ENCODE measurements at places on chromosomes 5 and 9. TPM values are rescaled to one million over a fixed set of nuclear protein-coding genes. Genes with fewer than 3 reads are reported as not detected.

GRCh38 chr5:40202814-40203440, 476.8 kb upstream of the PTGER4 start:
- H3K27ac ChIP-seq: no peak overlapping the region
- H3K4me1 ChIP-seq: no peaks in the 10 kb centered on the region
- H3K27me3 ChIP-seq: no peaks in the 10 kb centered on the region
- no peaks in the 10 kb centered on the region for H3K36me3 ChIP-seq

DNA sequence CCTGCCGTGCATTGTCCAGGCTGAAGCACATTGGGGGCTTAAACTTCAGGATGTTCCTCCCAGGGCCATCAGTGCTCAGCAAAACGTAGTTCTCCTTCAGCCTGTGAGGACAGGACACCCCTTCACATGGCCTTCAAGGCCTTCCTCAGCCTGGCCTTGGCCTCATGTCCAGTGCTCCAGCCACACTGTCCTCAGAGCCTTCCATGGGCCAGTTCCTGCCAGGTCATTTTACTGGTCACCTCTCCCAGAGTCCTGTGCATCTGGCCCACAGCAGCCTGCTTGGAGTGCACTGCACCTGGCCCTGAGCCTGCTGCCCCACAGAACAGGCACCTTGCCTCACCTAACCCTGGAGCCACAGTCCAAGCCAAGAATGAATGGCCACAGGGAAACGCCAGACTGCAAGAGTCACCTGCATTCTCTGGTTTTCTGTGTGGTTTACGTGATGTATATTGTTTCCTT, 8.7 kb downstream of the HNRNPAB start:
- H3K4me1 ChIP-seq: no peaks in the 10 kb centered on the region
- no peaks in the 10 kb centered on the region for H3K27me3 ChIP-seq
- H3K4me3 ChIP-seq: no peak overlapping the region

The CFAP77 gene
- 0.44 TPM for total RNA-seq

The FOXD4L3 gene
- not detected for total RNA-seq

DNA sequence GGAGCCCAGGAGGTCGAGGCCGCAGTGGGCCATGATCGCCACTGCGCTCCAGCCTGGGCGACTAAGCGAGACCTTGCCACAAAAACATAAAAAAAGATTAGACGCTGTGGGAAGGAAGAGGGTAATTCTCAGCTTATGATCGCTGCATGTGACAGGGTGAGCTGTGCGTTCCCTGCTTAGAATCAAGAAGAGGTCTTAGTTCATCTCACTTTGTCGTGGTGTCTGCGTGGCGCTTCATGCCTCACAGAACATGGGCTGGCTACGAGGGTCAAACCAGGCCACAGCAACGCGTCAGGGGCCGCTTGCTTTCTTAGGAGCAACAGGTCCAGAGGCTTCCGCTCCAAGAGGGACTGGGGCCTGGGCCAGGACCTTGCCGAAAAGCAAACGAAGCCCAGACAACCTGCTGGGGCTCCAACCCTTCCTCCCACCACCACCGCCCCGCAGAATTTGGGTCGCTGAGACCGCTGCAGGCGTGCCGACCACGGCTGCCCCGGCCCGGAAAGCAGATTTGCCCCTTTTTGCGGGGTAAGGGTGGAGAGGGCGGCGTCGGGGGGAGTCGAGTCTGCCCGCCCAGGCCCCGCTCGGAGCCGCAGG, 10.0 kb upstream of the GRIN1 start:
- H3K27me3 ChIP-seq: no peaks in the 10 kb centered on the region
- H3K27ac ChIP-seq: peak overlapping the region; percentile 75
- H3K4me3 ChIP-seq: peak overlapping the region; percentile 59
- peak; percentile 16 for DNase-seq
- H3K36me3 ChIP-seq: no peaks in the 10 kb centered on the region

The PCDHGA2 gene
- 5.7 TPM for total RNA-seq

The EDIL3 gene
- 2.5 TPM for total RNA-seq

DNA sequence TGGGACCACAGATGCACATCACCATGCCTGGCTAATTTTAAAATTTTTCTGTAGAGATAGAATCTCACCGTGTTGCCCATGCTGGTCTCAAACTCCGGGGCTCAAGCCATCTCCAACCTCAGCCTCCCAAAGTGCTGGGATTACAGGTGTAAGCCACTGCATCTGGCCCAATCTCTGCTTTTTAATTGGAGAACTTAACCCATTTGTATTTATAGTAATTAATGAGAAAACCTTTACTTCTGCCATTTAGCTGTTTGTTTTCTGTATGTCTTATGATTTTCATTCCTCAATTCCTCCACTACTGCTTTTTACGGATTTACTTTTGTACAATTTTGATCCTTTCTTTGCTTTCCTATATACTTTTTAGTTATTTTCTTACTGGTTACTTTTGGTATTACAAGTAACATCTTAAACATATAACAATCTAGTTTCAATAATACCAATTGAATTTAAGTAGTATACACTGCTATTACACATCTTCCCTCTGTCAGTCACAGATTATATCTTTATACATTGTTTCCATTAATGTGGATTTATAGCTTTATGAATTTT, 26.1 kb downstream of the RALGDS start:
- DNase-seq: no peak
- no peaks in the 10 kb centered on the region for H3K4me1 ChIP-seq
- peaks cover 23% of the 10 kb centered on the region for H3K36me3 ChIP-seq
- no peaks in the 10 kb centered on the region for H3K27me3 ChIP-seq
- H3K27ac ChIP-seq: no peak overlapping the region

The NUTM2F gene
- not detected for total RNA-seq

DNA sequence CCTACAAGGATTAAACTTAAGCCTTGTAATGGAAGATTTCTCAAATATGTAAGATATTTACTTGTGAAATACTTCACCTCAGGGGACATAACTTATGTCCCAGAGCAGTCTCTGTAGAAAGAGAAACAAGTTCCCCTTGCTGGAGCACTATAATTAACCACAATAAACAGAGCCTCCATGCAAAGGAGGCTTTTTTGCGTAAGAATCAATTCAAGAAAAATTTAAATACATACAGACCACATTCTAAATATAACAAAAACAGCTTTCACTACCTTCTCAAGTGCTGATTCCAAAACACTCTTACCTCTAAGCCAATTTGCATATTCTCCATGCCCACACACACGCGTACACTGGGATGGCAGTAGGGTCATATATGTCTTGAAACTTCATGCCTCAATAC, 30.7 kb upstream of the CCNB1 start:
- DNase-seq: no peak
- H3K27ac ChIP-seq: no peak overlapping the region
- no peaks in the 10 kb centered on the region for H3K4me1 ChIP-seq
- no peak overlapping the region for H3K4me3 ChIP-seq

DNA sequence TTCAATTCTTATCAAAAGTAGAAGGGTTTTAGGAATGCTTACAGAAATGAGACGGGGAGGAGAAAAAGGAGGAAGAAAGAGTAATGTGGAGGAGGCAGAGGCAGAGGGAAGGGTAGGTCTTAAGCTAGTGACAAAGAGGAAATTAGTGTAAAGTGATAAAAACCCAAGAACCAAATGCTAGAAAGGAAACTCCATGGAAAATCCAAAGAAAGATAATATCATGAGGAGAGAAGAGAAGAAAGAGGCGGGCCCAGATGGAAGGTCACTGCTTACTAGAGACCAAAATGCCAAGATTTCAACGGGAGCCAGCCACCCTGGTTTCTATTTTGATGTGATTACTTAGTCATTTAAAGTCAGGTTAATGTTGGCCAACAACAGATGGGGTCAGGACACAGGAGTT, 68.6 kb upstream of the IL12B start:
- H3K4me1 ChIP-seq: no peaks in the 10 kb centered on the region
- H3K27ac ChIP-seq: no peak overlapping the region
- no peaks in the 10 kb centered on the region for H3K27me3 ChIP-seq
- no peaks in the 10 kb centered on the region for H3K36me3 ChIP-seq

- peaks cover 26% of the 10 kb centered on the region for H3K4me1 ChIP-seq
- no peak overlapping the region for H3K27ac ChIP-seq
- no peak overlapping the region for H3K4me3 ChIP-seq
- no peak for DNase-seq
Measured at GRCh38 chr5:139100825-139101224, 97.3 kb downstream of the SIL1 start.

DNA sequence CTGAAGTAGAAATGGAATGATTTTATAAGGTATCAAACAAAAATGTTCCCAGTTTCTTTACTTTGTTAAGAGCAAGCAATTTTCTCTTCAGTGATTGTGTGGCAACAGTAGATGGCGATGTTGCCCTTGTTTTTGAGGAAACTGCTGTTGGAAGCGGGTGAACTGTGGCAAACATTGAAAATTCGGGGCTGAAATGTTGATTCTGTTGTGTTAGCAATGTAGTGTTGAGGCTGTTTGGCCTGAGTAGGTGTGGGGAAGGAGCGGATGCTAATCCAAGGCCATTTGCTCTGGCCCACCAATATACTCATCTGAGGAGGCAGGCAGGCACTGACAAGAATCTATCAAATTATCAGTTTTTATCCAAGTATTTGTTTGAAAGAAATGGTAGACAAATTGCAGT, 129.8 kb downstream of the SLC12A2 start:
- no peaks in the 10 kb centered on the region for H3K27me3 ChIP-seq
- no peak overlapping the region for H3K27ac ChIP-seq
- DNase-seq: peak; percentile 50

GRCh38 chr9:94945197-94946144, 219.0 kb downstream of the AOPEP start:
- no peaks in the 10 kb centered on the region for H3K36me3 ChIP-seq
- peaks cover 32% of the 10 kb centered on the region for H3K4me1 ChIP-seq
- DNase-seq: no peak
- no peaks in the 10 kb centered on the region for H3K27me3 ChIP-seq
- H3K27ac ChIP-seq: peak overlapping the region; percentile 5

The ZBTB43 gene
- 13.8 TPM for total RNA-seq

The OTP gene
- total RNA-seq: not detected

The LHX2 gene
- total RNA-seq: not detected

- H3K27me3 ChIP-seq: no peaks in the 10 kb centered on the region
- no peaks in the 10 kb centered on the region for H3K36me3 ChIP-seq
- DNase-seq: no peak
Measured at GRCh38 chr5:141437221-141437620, 6.9 kb downstream of the PCDHGA12 start.

DNA sequence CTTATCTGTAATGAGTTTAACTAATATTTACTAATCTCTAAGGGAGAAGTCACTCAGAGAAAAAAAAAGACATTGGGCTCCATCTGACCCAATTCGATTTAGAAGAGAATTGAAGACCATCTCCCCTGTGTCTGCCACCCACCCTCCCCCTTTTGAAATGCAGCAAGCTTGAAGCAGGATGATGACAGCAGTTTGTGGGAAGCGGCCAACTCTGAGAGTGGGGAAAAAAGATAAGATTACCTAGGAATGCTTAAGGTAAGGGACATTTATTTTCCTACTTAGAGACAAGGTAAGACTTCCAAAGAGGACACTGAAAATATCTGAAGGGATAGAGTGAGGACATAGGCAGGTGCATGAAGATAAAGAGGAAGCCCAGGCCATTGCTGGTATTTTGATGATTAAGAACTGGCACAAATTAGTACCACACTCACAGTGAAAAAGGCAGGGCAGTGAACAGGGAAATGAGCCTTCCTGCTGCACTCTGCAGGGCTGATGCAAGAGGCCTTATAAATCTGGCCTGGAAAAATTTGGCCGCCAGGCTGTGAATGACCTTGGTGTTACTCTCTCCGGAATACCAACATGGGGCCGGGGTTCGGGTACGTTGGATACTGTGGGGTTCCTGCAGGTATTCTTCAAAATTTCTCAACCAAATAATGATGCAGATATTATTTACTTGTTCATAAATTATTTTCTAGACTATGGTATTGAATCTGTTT, 42.3 kb downstream of the HTR1A start:
- no peak overlapping the region for H3K4me3 ChIP-seq
- no peak for DNase-seq
- no peaks in the 10 kb centered on the region for H3K27me3 ChIP-seq
- H3K27ac ChIP-seq: no peak overlapping the region

The DND1 gene
- 2.0 TPM for total RNA-seq

The C9orf50 gene
- total RNA-seq: not detected

The NFIB gene
- total RNA-seq: 57.9 TPM

DNA sequence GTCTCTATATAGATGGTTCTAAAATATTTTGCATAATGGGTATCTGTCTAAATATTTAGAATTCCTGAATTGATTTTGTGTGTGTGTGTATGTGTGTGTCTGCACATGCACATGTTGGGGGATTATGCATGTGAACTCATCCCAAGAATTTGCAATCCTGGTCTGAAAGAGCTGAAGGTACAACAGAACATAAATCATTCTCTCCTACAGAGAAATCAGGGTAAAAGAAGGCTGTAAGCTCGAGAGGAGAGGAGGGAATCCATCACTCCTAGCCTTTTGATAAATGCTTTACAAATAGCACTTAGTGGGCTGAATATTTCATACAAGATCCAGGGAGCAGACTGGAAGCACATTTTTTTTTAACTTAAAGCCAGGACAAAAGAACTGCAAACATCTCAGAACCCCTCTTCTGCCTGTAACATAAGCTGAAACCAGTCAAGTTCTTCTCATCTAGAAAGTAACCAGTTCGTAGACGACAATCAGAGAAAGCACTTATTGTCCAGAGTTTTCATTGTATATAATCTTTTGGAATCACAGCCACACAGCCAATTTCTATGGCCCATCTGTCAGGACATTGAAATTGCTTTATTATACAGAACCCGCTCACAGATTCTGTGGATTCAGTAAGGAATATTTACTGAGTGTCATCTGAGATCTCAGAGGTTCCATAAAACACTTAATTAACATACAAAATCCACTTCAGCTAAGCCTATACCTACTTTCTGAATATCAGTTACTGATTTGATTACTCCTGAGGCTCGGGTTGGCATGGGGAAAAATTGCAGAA, 541.4 kb upstream of the ZNF462 start:
- H3K4me1 ChIP-seq: no peaks in the 10 kb centered on the region
- no peak overlapping the region for H3K27ac ChIP-seq
- no peak overlapping the region for H3K4me3 ChIP-seq
- no peaks in the 10 kb centered on the region for H3K36me3 ChIP-seq
- DNase-seq: no peak

DNA sequence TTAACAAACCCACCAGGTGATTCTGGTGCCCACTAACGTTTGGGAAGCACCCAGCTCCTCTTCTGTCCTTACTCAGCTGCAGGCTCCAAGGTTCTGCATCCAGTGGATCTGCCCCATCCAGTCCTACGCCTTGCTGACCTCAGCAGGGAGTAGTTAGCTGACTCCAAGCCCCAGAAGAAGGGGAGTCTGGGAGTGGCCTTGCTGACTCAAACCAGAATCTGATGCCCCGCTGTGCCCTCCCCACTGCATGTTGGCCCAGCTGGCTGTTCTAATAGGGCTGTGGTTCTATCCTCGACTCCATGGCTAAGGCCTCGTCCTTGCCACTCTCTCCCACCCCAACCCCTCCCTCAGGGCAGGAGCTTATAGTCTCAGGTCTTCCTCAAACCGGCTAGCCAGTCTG, 136.3 kb downstream of the TTLL11 start:
- H3K27ac ChIP-seq: no peak overlapping the region
- H3K4me1 ChIP-seq: no peaks in the 10 kb centered on the region
- no peak for DNase-seq
- no peaks in the 10 kb centered on the region for H3K27me3 ChIP-seq
- H3K36me3 ChIP-seq: no peaks in the 10 kb centered on the region

DNA sequence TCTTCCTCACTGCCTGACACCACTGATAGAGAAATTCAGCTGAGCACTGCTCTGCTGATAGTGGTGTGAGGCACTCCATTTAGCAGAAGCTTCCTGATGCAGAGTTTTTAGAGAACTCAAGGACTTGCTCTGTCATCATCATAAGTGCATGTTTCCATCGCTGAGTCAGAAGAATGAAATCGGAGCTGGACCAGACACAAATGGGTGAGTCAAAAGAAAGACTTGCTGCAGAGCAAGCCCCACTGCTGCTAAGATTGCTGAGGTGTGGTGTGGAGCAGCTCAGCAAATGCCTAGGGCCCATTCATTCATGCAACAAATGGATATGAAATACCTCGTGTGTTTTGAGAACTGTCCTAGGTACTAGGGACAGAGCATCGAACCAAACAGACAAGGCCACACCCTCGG, 410.2 kb upstream of the SLC30A5 start:
- H3K27me3 ChIP-seq: no peaks in the 10 kb centered on the region
- H3K4me3 ChIP-seq: no peak overlapping the region
- no peaks in the 10 kb centered on the region for H3K36me3 ChIP-seq
- peaks cover 25% of the 10 kb centered on the region for H3K4me1 ChIP-seq
- DNase-seq: peak; percentile 56

All from thyroid gland (tissue), 4 donors.